ENCODE measurements at places on chromosomes 7 and 10.

- DNase-seq: no peak
These were observed 57.6 kb downstream of the SNX10 start for GRCh38 chr7:26349005-26349915.

- DNase-seq: peak; percentile 16
These were observed 451.9 kb downstream of the DPP6 start for GRCh38 chr7:154503962-154504550.

- DNase-seq: no peak
These were observed 1.1 kb downstream of the ATG9B start for GRCh38 chr7:151023232-151023631.

GRCh38 chr10:3036155-3037021 lies 31.0 kb upstream of the PFKP start:
- DNase-seq: no peak

GRCh38 chr10:78919181-78919966 lies 149.4 kb upstream of the ZMIZ1 start:
- no peak for DNase-seq

GRCh38 chr10:48194830-48195229 lies 79.7 kb downstream of the FRMPD2 start:
- DNase-seq: no peak

DNA sequence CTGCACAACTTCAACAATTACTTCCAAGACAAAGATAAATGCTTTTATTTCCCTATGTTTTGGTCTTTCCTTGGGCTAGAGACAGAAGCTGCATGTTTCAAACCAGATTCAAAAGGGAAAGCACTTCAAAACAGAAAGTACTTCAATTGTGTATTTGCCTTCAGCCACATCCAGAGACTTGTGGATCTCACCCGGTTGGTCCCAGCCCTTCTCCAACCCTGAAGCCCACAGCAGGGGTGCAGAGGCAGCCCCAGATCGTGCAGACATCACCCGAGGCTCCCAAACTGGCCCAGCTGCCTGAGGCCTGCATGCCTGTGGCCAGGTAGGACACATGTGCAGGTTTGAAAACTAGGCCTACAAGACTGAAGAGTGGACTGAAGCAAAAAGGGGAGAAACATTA lies 80.8 kb downstream of the ALOX5 start:
- DNase-seq: no peak

DNA sequence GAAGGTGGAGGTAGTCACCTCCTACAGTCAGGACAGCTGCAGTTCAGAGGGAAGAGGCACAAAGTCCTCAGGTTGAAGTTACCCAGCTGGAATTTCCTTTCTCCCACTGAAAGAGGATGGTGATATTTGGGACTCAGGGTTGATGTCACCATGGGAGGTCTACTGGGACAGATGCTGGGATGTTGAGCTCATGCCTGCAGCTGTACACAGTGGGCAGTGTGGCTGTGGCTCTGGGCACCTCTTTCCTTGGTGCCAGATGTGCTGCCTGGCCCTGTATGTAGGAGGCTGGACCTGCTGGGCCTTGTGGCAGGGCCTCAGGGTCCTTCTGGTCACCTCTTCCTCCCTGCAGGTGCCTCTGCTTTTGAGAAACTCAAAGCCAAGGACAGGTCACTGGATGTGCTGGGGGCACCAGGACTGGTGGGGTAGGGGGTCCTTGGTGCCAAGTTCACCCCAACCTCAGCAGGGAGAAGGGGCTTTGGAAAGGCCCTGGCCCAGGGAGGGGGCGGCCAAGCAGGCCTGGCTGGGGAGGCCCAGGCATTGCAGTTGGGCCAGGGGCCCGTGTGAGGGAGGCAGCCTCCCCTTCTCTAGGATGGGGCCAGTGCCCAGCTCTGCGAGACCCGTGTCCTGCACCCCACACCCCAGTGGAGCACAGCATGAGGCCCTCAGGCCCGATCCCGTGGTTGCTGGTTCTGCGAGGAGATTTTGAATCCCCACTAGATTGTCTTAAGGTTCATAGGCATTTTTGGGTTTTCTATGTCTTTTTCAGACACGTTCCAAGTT lies 103.1 kb downstream of the BMS1 start:
- DNase-seq: no peak

DNA sequence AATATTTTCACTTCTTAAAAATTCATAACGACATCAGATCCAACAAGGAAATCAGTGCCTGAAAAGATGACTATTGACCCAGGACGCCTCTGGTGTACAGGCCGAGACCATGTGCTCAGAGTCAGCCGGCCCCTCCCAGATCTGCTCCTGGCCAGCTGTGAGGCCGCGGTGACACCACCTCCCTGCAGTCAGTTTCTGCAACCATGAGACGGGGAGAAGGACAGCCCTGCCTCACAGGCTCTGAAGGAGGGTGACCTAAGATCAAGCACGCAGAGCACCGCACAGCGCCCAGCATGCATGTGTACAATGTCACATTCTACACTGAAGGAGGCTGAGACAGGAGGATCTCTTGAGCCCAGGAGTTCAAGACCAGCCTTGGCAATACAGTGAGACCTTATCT lies 2.6 kb upstream of the GPER1 start:
- no peak for DNase-seq

GRCh38 chr10:60573336-60573735 lies 183.7 kb upstream of the ANK3 start:
- no peak for DNase-seq

DNA sequence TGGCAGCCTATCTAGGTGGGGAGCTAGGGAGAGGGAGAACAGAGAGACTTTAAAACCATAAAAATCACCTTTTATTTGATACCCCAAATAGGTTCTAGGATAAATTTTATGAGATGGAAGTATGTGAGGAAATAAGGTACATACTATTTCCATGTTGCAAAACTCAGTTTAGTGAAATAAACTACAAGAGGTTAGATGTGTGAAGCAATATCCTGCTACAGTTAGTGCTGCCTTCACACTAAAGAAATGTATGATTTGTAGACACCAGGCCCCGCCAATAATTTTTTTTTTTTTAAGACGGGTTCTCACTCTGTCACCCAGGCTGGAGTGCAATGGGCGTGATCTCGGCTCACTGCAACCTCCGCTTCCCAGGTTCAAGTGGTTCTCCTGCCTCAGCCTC lies 34.4 kb upstream of the RSBN1L start:
- no peak for DNase-seq

DNA sequence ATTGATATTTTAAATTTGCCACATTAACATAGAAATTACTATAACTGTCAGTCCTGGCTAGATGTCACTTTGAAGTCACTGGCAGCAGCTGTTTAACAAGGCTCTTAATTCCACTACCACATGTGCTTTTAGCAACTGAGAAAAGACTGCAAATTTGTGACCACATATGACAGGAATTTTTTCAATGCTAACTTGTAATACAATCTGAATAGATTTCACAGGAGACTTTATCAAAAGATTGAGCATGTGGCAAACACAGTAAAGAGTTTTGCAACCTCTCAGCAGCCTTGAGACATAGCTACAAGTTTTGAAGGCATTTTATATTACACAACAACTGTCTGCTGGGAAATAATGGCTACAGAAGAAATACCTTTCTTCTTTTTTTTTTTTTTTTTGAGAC lies 73.0 kb downstream of the MICU1 start:
- no peak for DNase-seq

GRCh38 chr7:21869785-21870402 lies 75.8 kb downstream of the CDCA7L start:
- DNase-seq: no peak

DNA sequence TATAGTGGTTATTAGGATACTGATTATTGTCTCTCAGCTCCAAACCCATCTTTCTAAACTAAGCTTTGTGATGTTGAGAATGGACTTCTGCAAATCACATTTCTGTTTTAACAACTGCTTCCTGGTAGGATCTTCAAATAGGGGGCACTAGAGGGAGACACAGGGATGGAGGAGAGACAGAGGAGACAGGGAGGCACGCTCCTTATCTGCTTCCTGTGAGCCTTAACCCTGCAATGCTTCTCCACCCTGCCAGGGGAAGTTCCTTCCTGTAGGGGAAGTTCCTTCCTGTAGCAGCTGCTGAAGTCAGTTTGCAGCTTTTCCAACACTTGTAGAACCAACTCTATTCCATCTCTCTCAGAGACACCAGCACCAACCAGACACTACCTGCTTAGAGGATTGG lies 847.2 kb downstream of the CCSER2 start:
- no peak for DNase-seq

GRCh38 chr10:77106676-77107075 lies 530.9 kb downstream of the KCNMA1 start:
- no peak for DNase-seq

DNA sequence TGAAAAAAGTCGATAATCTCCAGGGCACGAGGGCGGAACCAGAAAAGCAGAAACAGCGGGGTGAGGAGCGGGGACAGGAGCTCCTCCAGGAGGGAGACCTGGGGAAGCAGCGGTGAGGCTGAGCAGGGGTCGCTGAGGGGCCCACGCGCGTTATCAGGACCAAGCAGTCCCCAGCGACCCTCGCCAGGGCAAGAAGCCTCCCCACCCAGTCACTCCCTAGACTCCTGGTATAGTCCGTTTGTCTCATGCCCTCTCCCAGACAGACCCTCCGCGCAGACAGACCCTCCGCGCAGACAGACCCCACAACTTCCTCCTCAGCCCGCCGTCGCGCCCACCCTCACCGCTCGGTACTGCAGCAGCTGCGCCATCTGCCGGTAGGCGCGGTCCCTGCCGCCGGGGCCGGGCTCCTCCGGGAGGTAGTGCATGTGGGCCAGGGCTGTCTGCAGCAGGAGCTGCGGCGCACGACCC lies 6.3 kb downstream of the ATG9B start:
- DNase-seq: peak; percentile 51

Data from hematopoietic multipotent progenitor cell treated with erythropoietin and hydrocortisone succinate and interleukin-3 and kit ligand, for 17 days (in vitro differentiated cells).